ENCODE measurements at places on chromosomes 4 and X.

DNA sequence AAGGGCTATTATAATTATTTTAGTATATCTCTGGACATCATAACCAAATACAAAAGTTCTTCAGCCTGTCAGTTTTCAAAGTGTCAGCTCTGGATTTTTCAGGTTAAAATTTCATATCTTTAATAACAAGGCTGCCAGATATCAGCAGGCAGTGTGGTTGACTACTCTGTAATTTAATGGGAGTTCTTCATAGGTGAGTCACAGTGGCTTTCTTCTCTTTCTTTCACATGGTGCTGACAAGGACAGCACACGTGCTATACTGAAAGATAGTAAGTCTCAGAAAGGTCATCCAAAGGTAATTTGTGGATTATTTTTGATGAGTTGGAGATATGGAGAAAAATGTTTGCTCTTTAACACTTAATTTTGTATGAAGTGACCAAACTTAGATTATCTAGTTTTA lies 43.2 kb downstream of the GALNT7 start:
- DNase-seq = no peak

- DNase-seq = no peak
Observed at GRCh38 chrX:150926304-150926703, 27.8 kb upstream of the CD99L2 start.

DNA sequence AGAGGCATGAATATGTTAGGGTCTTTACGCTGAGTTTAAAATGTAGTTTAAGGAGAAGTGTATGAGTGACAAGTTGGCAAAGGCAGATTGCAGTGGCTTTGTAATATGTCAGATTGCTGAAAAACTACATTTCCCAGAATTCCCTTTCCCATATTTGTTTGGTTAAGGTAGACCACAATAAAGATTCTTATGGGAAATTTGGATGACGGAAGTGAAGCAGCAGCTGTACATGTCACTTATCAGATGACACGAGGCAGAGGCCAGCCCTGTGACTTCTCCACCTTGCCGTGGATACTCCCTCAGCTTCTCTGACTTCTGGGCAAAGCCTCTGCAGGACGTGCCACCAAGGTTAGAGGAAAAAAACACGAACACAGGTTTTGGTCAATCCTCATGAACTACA lies 229.7 kb upstream of the DKK2 start:
- DNase-seq = peak; percentile 4

GRCh38 chrX:103197721-103198306 lies 17.1 kb upstream of the BEX4 start:
- no peak for DNase-seq

- no peak for DNase-seq
Observed at GRCh38 chr4:152281822-152282221, 254.1 kb downstream of the FBXW7 start.

DNA sequence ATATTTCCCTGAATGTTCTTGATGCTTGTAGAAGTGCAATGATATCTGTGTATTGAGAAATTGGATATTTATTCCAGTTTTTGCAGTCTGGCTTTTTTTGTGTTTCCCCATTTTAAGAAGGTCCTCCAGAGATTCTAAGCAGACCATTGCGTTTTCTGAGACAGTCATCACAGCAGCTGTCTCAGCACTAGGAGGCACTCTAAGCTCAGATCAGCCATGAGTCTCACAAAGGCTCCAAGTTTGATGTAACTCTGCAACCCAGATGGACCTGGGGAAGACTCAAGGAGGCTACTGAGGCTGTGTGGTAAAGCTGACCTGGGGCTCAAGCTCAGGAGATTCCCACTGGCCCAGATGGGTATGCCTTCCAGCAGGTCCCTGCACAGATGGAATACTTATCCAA lies 89.3 kb upstream of the CYLC1 start:
- no peak for DNase-seq

DNA sequence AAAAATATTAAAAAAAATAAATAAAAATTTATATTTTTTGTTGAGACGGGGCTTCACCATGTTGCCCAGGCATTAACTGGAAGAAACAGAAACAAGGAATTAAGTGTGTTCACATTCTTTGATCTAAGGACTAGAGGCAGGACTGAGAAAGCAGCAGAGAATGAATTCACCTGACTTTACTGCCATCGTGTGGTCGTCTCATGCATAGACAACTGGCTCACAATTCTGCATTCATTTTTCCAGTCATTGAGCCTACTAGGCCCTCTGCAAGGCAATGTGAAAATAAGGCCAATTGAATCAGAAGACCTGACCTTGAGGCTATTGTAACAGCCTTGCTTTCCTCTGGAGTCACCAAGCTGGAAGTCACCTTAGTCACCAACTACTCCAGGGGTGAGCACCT lies 37.4 kb downstream of the LHFPL1 start:
- DNase-seq = no peak

- no peak for DNase-seq
Observed at GRCh38 chr4:84968925-84969324, 2.4 kb upstream of the WDFY3 start.

DNA sequence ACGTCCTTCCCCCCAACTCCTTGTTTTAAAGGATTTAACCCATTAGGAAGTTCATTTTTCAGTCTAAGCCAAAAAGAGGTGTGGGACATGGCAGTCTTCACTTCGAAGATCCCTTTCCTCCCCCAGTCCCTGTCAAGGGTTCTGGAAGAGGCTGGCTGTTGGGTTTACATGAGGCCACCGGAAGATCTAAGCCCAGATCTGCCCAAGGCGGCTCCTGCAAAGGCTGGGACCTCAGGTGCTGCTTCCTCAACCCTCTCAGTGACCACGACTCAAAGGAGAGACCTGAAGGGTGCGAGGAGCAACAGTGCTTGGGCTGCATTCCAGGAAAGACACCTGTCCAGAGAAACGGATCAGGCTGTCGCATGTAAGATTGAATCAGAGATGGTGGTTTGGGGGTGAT lies 23.5 kb upstream of the ETNPPL start:
- no peak for DNase-seq

- no peak for DNase-seq
Observed at GRCh38 chrX:49191574-49192011, 5.4 kb upstream of the PRICKLE3 start.

DNA sequence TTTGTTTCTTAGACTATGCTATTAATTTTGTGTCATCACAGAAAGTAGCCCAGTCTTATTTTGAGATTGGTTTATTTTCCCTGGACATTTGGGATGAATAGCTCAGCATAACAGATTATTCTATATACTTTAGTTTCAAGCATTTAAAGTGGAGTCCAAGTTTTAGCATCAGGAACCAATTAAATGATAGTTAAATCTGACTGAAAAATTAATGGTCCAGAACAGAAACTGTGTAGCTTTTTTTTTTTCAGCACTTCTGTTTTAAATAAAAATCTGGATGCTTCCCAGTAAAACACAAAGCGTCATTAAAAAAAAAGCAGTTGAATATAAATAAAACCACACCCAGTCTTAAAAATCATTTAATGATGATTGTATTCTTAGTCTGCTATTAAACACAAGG lies 59.4 kb upstream of the PITX2 start:
- no peak for DNase-seq

DNA sequence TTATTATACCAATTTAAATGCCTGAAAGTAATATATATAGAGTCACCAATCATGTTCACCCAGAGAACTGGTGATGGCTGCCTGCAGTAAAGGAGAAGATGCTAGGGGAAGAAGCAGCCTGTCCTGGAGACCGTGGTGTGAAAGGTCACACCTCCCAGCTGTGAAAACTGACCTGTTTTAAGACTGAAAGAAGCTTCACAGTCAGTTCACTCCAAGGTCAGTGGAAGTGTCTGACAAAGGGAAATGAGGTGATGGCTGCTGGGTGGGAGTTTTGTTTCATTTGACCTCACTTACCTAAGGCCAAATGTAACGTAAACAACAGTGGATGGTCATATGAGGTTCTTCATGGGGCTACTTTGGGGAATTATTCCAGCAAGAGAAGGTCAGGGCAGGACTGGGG lies 352.1 kb upstream of the GATB start:
- DNase-seq = no peak

DNA sequence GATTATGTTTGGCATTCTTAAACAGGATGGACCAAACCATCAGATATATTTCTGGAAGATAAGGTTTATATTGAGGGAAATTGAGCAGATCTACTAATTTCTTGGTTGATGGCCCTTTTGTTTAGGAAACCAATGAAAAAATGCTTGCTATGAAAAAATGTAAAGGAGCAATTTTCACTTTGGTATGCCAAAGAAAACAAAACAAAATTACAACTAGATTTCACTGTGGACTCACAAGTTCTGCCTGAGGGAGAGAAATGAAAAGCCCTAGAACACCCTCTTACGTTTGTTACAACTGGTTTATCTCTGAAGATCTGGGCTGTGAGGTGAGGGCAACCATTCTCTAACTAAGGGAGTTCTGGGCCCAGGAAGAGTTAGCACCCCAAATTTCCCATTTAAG lies 122.5 kb upstream of the IL15 start:
- DNase-seq = no peak

DNA sequence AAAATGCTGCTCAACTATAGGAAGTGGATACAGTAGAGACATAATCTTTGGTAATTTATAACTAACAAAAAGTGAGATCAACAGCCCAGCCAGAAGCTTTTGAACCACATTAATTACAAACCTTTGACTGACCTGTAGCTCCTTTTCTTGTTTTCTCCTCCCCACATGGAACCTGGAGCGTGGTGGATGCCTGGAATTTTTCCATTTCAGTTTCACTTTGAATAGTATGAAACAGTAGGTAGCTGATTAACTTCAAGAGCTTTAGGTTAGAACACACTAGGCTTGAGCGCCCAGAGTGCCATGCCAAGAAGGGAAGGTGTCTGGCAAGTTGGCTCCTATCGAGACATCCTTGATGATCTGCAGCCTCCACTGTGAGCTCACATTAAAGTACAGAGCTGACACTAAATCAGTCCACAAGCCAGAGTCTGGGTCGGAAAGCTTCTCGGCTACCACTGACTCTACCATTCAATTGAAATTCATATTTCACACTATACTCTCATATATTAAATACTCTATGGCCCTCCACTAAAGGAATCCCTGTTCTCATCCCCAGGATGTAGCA lies 143.4 kb downstream of the GLRA2 start:
- DNase-seq = no peak

DNA sequence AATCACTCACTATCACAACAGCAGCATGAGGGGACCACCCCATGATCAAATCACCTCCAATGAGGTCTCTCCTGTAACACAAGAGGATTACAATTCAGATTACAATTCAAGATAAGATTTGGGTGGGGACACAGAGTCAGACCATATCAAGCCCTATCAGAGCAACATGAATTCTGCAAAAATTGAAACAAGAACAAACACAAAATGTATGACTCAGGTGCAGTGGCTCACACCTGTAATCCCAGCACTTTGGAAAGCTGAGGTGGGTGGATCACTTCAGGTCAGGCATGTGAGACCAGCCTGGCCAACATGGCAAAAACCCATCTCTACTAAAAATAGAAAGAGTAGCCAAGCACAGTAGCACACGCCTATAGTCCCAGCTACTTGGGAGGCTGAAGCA lies 13.4 kb upstream of the HPSE start:
- no peak for DNase-seq

DNA sequence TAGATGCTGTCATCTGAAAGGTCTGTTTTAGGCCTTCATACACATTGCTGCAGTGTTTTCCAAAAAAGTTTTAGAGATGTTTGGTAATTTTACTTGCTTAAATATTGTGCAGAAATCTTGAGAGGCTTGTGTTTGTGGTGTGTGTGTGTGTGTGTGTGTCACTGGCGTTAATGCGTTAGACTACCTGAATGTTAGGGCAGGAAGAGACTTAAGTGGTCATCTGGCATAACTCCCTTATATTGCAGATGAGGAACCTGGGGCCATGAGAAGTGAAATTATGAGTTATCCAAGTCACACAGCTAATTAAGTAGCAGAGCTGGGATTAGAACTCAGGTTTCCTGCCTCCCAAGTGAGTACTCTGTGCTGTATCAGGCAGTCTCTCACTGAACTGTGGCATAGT lies 1.4 kb downstream of the LSM6 start:
- no peak for DNase-seq

DNA sequence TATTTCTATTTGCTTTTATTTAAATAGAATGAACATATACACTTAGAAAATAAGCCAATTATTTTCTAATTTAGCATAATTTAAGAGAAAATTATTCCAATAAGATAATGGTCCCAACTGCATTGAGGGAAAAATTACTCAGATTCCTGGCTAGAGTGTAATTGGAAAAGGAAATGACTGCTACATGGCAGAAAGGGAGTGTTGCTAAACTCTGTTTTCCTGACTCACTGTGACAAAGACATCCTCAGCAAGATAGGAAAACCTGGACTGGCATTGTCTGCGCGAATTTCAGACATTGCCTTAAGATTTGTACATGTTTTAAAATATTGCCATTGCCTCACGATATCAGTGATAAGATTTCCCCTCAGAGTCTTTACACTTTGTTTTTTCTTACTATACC lies 8.2 kb downstream of the TNIP3 start:
- no peak for DNase-seq

DNA sequence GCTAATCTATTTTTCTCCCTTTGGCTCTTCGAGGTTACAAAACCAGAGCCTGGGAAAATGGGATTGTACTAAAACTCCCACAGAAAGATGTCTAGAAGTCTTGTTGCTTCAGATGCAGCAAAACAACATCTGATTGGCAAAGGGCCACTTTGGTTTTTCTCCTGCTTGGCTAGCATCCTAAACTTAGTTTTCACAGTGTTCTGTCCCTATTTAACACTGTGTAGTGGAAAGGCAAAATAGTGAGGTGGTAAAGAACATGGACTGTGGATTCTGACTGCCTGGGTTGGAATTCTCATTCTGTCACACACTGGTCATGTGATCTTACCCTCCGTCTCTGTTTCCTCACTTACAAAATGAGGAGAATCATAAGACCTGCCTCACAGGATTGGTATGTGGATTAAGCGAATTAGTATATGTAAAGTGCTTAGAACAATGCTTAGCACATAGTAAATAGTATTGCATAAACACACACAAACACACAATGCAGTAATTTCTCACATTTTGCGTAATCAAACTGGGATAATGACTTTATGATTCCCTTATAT lies 23.5 kb downstream of the TIGD2 start:
- no peak for DNase-seq

DNA sequence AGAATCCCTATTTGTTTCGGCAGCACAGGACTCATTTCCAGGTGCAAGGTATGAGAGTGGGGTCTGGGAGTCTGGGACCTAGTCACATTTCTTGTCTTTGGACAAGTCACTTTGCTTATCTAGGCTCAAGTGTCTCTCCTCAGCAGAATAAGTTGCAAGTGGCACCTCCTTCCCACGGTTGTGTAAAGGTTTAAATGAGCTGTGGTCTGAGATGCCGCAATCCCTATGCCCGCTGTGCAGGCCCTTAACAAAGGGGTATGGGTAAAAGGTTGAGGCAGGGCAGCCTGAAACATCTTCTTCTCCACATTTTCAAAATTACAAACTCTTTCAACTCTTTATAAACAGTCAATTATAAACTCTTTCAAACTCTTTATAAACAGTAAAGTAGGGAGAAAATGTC lies 93.7 kb downstream of the RTL5 start:
- no peak for DNase-seq

DNA sequence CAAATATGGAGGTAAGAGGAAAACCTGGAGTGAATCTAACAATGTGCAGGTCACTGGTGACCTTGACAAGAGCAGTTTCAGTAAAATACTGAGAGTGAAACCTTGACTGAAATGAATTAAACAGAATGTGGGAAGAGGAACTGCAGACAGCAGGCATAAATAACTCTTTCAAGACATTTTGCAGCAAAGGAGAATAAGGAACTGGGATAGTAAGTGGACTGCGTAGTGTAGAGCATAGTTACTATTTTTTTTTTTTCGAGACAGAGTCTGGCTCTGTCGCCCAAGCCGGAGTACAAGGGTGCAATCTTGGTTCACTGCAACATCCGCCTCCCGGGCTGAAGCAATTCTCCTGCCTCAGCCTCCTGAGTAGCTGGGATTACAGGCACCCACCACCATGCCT lies 24.0 kb downstream of the RBMX start:
- DNase-seq = no peak

- no peak for DNase-seq
Observed at GRCh38 chr4:288891-289290, 16.4 kb downstream of the ZNF732 start.
